ENCODE measurements at places on chromosomes 1 and 21.

DNA sequence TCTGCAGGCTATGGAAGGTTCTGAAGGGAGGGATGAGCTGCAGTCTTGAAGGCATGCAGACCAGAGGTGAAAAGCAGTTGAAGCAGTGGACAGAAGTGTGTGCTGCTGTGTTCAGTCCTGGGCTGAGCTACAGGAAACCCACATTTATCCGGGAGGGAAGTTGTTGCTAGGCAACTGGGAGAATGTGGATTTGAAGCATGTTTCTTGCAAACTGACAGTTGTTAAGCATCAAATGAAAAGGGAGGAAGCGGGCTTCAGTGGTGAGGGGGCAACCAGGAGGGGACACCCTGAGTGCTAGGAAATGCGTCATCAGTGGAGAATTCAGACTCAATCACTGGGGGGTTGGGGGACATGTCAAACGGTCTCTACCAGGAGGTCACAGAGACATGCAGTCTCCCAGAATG, 28.7 kb downstream of the ABCA4 start:
- DNase-seq: no peak

GRCh38 chr1:119564548-119564947, 57.5 kb downstream of the HSD3B1 start:
- no peak for DNase-seq

DNA sequence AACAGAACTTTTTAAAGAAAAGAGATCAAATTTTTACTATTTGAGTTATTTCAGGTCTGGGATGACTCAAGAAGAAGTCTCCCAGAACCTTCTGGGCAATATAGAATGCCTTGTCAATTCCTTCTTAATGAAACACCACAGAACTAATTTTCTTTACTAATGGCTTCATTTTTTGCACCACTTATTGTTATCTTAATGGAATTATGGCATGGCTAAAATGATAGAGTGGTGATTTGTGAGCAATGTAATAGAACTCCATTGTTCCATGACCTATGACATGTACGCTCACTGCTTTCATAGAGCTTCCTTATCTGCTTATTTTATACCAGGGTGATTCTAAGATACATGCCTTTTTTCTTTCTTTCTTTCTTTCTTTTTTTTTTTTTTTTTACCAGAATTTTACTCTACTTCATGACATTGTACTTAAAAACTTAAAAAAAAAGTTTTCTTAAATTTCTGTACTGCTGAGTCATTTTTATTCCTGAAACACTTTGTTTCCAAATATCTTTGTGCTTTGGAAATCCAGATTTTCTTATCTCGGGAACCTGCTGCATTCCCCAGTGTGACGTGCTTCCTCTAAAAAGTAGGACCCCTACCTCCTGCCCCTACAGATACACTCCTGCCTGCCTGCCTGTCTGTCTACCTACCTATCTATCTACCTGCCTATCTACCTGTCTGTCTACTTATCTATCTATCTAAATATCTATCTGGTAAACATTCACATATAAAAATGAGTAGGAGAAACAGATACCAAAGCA, 284.9 kb downstream of the PBX1 start:
- no peak for DNase-seq

DNA sequence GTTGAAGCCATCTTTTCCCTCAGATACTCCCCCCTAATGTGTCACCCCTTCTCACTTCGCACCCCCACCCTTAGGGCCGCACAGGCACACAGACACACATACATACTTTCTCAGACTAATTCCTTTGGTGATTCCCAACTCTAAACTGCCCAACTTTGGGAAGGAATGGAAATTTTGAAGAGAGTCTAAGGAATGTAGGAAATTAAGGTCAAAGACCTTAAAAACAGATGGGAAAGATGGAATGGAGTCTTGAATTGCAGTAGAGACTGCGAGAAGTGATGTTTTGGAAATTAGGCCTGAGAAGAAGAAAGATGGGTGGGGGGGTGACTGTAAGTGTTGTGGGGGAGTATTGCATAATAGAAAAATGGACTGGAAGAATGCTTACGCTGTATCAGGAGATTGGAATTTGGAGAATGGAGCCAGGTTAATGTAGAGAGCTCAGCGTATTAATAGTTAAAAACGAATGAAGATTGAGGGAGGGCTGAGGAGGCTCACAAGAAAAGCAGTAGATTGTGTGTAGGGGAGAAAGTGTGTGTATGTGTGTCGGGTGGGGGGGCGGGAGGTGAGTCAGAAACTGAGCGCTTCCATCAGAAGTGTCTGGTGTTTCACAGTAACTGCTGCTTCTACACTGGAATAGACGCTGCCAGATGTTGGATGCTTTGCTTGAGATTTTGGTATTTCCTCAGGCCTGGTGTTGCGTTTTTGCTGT, 1.7 kb downstream of the PIP5K1A start:
- no peak for DNase-seq

DNA sequence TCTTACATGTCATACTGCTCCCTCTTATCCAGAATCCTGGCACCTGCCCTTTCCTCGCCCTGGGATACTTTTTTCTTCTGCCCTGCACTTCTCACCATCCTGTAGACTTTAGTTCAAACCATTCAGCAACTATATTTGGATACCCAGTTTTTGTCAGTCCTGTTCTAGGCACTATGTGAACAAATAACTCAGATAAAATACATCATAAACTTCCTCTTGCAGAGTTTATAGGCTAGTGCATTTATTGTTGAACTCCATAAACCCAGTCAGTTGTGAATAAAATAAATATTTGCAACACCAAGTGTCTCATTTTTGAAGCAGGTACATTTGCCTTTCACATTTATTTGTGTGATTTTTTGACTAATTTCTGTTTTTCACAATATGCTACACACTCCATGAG, 4.3 kb downstream of the LYPLAL1 start:
- no peak for DNase-seq

DNA sequence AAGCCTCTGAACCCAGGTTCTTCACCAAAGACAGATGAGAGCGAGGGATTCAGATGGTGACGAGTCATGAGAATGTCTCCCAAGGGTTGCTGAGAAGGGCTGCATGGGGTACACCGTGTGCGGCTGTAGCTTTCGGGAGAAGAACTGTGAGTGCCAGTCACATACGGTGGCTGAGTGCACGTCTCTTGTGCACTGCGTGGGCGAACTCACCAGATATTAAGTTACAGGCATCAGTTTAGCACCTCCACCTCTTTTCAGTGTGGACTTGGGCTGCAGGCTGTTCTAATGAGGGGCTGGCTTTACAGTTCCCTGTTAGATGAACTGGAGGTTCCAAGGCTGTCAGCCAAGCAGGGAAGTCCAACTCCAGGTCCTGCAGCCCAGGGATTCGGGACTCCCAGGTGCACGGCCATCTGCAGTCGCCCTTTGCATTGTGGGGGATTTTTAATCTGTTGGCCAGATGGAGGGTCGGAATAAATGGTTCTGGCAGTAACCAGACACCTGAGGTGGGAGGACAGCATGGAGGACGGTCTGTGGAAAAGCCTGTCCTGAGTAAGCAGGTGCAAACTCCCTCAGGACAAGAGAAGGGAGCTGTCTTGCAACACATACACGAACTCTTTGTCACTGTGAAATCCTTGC, 26.5 kb upstream of the AVPR1B start:
- DNase-seq: peak; percentile 35

- DNase-seq: no peak
These were observed 366.1 kb upstream of the DAB1 start for GRCh38 chr1:57789936-57790335.

DNA sequence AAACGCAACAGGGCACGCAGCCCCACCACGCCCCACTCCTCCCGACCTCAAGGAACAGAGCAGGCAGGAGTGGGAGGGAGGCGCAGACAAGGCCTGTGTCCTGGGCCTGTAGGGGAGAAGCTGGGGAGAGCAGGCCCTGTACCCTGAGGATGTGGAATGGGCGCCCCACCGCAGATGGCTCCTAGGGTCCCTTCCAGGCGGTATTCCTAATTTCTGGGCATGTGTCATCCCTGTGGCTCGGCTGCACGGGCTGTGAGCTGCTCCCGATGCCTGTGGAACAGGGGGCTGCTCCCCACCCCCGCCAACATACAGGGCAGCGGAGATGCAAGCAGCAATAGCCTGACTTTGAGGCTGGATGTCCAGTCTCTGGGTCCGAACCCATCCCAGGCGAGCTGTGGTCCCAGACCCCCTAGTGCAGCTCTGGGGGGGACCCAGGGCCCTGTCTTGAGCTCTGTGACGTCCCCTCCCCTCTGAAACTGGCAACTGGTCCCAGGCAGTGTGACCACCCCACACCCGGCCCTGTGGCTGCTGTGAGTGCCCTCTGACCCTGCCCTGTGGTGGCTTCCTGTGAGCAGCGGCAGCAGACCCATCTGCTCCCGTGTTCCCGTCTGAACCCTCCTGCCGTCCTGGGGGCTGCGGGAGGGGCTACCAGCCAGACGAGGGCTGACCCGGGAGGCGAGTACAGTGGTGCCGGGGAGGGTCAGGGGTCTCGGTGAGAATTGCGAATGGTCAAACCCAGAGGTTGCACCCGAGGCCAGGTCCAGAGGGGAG, 13.9 kb upstream of the COL6A2 start:
- no peak for DNase-seq

DNA sequence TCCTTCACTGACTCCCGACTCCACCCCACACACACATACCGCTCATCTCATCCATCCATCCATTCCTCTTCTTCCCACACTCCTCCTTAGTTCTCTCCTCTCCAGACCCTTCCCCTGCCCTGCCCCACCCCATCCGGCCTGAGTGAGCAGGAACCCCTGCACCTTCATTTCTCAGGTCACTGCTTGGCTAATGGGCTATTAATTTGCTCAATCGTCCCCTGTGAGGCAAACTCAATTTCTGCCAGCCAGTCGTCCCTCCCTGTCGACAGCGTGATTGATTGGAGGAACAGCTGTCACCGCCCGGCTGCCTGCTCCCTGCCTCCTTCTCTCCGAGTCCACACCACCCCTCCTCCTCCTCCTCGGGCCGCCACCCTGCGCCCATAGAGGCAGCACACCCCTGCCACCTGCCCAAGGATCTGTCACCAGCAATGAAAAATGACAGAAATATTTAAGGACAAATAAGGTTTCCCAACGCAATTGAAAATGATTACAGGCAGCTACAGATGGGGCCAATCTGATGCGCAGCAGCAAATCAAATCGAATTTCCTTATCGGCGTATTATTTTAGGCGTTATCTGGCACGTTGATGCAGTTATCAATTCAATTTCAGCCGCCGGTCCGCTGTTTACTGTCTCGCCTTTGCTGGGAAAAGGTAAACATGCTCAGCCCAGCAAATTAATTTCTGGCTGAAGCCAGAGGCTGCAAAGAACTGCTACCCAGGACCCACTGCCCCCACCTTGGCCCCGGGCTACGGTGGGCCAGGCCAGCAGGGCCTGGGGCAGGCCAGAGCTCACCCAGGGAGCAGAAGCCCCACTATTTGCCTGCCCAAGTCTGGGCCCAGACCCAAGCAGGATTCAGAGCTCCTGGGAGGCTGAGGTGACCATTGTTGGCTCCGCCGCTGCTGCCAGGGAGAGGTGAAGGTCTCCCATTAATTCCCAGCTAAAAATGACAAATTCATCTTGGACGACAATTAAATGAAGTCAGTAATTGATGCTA, 71.3 kb downstream of the TMEM53 start:
- DNase-seq: peak; percentile 60

DNA sequence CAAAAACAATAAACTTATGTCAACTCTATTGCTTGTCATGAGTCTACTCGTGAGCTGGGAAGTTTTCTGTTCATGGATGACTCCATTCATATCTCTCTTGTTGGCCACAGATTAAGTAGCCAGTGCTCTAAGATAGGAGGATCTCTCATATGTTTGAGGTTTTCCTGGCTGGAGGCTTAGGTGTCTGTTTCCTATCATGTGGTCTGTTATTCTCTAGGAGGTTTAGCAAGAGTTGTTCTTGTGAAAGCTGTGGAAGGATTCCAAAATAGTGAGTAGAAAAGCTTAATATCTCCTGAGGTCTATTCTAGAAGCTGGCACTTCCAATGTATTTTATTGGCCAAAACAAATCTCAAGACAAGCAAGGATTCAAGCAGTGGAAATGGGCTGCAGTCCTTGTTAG, 5.8 kb upstream of the KRTAP20-2 start:
- no peak for DNase-seq

GRCh38 chr1:201391651-201392511, 7.2 kb downstream of the LAD1 start:
- no peak for DNase-seq

DNA sequence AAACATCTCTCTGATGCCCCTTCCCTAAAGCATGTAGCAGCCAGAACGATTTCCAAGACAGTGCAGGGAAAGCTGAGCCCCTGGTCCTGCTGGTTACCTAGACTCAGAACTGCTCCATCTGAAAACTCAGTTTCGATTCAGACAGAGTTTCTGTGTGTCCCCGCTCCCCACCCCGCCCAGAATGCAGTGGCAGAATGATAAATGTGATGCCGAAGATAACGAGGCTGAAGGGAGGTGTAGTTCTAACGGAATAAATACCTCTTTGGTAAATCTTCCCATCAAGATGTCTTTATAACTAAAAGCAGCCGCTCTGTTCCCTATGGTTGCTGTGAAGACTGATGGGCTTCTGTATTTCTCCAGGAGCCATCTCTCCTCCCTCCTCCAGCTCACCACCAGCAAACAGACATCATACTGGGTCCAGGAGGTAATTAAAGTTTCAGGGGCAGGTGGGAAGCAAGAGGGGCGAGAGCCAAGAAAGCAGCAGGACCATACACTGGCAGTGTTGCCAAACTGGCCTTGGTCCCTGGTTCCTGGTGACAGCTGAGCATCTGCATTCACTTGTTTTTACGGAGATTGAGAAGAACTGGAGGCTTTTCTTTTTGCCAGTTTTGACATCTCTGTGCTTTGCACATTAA, 76.9 kb downstream of the DDX20 start:
- no peak for DNase-seq

GRCh38 chr1:143643148-143643885, 328.5 kb downstream of the FAM72C start:
- no peak for DNase-seq

DNA sequence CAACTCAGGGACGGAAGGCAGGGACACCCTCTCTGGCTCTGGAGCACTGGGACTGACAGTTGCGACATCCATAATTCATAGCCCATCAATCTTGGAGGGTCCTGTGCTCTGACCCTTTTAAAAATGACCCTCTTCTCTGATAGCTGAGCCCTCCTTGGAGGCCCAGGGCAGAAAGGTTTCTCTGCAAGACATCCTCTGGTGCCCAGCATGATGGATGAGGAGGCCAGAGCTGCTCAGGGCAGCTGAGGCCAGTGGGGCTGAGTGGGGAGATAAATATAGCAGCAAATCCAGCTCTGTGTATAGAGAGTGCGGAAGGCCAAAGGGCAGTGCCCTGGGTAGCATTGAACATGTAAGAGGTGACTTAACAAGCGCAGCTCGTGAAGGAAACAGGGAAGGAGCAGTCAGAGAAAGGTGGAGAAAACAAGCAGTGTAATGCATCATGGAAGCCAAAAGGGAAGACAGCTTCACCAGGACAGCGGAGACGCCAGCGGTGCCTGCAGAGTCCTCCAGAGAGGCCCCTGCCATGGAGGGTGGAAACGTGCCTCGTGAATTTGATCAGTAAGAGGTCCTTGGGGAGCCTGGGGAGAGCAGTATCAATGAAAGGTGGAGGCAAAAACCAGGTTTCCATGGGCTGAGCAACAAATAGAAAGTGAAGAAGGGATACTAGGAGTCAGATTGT, 50.4 kb upstream of the FMOD start:
- DNase-seq: no peak

DNA sequence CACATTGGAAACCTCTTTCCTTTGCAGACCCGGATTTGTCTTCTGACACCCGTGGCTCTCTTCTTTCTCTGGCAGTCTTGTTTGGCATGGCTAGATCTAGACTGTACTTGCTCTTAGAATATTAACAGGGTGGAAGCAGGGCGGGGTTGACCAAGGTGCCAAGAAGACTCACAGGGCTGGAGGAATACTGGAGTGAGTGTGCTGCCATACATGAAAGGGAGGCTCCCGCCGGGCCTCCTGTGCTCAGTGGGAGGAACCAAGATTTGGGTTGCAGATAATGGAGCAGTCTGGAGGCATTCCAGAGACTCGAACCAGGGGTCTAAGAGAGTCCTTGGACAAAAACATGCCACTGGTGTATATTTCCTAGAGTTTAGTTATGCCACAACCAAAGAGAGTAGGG, 27.6 kb upstream of the SNX27 start:
- no peak for DNase-seq
